ENCODE measurements at places on chromosomes 11 and 22.

DNA sequence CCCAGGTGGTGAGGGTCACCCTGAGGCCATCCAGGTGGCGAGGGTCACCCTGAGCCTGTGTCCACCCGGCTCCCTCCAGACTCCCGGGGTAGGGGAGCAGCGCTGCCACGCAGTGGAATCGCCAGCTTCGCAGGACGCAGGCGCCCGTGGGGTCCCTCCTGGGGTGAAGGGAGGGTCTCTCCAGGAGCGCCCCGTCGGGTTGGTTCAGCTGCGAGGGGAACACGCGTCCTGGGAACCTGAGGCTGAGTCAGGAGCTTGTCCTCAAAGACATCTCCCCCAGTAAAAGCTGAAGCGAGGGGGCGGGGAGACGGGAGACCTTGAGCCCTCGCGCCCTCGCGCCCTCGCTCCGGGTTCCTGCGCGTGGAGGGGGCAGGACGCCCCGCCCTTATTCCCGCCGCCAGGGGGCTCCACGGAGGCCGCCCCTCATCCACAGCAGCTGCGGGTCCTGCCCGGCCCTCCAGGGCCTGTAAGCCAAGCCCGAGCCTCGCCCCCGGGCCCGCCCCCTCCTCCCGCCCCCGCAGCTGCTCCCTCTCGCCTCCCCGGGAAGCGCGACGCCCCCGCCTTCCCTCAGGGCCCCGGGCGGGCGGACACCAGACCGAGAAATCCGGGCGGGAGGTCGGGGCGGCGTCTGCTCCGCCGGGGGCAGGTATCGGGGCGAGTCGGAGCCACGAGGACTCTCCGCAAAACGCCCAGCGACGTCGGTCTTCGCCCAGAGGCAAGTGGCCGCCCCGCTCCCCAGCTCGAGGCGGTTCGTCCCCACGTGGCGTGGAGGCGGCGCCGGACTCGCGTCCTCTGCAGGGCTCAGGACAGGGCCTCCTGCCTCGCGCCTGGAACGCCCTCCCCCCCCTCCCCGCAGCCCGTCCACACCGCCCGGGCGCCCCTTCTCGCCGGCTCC, 22.8 kb downstream of the PIM3 start:
- peak; percentile 47 for DNase-seq

DNA sequence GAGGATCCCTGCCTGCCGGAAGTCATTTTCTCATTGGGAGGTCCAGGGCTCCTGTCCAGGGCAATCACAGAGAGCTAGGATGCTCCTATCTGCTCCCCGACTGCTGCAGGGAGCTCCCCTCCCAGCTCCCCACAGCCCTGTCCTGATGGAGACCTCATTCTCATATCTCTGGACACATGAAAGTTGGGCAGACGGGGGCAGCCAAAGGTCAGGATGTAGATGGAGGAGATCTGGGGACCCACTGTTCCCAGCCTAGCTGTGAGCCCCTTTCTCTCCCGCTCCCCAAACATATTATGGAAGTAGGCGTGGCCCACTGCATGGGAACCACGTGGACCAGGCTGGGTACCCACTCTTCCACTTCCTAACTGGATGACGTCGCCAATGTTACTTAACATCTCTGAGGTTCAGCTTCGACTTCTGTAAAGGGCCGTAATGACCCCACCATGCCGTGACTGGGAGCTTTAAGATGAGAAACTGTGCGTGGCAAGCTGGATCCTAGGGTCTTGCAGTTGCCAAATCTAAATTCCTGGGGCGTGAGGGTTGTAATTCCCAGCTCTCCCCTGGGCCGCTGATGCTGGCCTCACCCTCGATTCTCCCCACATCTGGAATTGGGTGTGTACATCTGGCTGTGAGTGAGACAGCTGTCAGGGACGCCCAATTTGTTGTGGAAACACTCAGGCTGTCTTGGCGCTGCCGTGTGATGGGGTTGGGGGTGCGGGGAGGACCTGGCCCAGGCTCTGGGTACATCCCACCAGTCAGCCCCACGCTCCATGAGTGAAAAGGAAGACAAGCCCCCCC, 1.8 kb downstream of the CDC42EP2 start:
- no peak for DNase-seq

DNA sequence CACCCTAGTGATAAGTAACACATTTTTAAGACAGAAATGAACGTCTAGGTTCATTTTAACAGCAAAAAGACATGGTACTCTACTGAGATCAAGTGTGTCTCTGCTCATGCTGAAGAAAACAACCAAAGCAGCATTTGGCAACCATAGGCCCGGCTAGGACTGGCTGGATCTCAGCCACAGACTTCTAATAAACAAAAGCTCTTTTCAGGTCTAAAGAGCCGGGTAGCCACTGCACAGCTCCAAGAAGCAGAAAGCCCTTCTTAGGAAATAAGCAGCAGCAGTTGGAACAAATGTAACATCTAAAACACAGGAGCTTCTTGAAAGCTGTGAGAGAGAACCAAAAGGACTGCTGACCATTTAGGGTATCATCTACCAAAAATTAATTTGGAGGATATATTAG, 37.6 kb downstream of the PITPNB start:
- no peak for DNase-seq

DNA sequence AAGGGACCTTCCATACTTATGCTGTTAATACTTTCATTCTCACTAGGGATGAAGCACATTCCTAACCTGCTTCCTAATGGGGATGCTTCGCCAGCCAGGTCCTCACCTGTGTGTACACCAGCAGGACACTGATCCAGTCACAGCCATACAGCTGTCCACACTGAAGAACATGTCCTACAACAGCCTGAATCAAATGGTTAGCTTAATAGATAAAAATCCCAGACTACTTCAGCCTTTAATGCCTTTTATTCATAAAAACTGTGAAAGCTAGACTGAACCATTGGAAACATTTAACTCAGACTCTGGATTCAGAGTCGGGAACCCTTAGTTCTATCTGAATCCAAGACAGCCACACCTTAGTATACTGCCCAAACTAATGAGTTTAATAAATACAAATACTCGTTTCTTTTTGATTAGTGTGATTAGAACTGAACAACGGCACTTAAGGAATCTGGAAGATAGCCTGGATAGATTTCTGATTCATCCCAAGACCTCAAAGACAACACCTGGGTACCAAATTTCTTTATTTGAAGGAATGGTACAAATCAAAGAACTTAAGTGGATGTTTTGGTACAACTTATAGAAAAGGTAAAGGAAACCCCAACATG, 3.3 kb downstream of the FTH1 start:
- DNase-seq, result no peak

- DNase-seq, result no peak
Observed at GRCh38 chr22:34354071-34354817, 434.0 kb upstream of the LARGE1 start.

DNA sequence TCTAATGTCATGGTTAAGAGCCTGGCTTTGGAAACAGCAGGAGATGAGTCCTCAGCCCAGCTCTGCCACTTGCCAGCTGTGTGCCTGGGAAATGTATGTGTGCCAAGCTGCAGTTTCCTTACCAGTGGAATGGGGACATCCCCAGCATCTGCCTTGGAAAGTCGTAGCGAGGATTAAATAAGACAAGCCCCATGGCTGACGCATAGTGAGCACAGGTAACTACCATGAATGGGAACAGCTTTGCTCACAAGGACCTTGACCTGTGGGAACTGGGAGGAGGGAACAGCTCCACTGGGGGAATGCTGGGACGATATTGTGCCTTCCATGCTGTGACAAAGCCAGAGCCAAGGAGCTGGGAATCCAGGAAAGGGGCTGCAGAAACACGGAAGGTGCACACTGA, 2.6 kb upstream of the DSCAML1 start:
- DNase-seq, result no peak

DNA sequence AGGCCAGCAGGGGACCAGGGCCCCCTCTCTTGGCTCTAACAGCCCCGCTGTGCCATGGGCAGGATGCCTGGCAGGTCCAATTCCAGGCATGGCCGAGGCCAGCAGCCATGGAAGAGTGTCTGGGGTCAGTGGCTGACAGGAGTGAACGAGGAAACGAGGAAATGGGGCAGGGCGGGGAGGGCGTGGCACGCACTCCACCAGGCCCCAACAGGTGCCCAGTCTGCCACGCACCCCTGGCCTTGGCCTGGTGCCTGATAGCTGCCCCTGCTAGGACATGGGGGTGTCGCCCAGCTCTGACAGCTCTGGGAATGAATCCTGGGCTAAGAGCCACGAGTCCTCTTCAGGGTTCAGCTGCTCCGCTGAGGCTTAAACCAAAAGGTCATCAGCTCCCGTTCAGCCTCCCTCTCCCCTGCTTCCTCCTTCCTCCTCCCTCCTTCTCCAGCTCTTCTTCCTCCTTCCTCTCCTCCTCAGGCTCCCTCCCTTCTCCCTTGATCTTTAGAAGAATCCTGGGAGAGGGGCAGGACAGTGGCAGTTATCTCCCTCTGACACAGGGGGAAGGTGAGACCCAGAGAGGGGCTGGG, 11.5 kb upstream of the TBC1D22A start:
- no peak for DNase-seq

DNA sequence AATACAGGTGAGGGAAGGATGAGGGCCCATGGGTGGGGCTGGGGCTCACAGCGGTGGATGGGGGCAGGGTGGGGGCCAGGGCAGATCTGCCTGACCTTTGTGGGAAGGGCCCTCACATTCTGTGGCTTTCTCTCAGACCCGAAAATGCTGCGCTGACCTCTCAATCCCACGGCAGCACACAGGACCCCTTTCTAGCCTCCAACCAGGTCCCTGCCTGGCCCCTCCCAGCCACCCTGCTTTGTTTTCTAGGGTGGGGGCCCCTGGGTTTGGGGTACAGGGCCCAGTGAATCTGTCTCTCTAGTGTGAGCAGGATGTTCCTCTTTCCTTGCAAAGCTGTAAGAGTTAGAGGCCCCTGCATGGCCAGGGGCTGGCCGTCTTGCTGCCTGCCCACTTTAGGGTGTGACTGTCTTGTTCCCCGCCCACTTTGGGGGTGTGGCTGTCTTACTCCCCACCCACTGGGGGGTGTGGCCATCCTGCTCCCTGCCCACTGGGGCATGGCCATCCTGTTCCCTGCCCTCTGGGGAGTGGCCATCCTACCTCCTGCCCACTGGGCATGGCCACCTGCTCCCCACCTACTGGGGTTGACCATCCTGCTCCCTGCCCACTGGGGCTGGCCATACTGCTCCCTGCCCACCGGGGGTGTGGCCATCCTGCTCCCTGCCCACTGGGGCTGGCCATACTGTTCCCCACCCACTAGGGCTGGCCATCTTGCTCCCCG, 11.5 kb downstream of the PARVG start:
- no peak for DNase-seq

DNA sequence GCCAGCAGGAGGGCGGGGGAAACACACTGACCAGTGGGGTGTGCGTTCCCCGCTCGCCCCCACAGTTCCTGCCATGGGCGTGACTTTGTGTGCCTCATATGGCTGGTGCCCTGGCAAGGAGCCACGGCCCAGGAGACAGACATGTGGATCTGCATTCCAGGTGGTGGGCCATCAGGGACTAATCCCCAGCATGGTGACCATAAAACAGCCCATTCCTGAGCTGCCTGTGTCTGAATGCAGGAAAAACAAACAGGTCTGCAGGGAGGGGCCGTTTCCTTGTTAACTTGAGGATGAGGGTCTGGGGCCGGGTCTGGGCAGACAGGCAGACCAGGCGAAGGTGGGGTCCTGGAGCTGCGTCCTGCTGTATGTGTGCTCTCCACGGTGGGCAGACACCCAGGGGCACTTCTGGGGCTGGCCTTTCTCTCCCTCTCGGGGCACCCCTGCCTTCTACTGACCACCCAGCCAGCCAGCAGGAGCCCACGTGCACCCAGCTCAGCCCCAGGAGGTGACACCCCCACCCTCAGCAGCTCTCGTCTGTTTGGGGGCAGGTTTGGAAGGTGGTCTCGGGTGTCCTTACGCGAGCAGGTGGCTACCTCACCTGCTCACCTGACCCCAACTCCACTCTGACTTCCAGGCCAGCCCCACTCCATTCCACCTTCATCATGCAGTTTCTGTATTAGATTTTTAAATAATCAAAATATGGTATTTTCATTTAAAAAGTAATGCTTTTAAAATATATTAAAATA, 120.3 kb downstream of the KCNQ1OT1 start:
- DNase-seq, result no peak

DNA sequence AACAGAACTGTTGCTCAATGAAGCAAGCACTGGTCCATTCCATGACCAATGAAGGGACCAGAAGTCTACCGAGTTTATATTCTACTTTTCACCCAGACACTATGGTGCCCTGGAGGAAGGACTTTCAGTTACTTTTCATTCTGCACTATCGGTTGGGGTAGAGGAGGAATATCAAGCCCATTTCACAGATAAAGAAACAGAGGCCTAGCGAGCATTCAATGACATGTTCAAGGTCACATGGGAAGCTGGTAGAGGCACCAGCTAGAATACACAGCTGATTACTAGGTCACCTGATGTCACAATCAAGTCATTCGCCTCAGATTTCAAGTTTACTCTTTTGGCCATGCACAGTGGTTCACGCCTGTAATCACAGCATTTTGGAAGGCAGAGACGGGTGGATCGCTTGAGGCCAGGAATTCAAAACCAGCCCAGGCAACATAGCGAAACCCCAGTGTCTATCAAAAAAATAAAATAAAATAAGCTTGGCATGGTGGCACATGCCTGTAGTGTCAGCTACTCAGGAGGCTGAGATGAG, 17.6 kb upstream of the PRG2 start:
- no peak for DNase-seq

DNA sequence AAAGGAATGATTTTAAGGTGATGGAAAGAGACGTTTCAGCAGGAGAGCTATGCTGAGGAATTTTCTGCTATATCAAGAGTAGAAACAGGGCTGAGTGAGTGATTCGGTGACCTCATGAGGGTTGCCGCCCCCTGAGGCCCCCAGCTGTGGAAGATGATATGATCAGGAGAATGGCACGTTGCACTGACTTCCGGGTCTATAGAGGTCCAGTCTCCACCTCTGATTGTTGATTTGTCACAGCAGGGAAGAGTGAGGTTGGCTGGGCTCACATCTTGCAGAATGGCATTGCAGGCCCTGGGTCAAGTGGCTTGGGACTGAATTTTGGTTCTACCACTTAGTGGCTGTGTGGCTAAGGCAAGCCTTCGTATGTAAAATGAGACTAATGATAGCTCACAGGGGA, 205.1 kb downstream of the SNX19 start:
- DNase-seq, result no peak

DNA sequence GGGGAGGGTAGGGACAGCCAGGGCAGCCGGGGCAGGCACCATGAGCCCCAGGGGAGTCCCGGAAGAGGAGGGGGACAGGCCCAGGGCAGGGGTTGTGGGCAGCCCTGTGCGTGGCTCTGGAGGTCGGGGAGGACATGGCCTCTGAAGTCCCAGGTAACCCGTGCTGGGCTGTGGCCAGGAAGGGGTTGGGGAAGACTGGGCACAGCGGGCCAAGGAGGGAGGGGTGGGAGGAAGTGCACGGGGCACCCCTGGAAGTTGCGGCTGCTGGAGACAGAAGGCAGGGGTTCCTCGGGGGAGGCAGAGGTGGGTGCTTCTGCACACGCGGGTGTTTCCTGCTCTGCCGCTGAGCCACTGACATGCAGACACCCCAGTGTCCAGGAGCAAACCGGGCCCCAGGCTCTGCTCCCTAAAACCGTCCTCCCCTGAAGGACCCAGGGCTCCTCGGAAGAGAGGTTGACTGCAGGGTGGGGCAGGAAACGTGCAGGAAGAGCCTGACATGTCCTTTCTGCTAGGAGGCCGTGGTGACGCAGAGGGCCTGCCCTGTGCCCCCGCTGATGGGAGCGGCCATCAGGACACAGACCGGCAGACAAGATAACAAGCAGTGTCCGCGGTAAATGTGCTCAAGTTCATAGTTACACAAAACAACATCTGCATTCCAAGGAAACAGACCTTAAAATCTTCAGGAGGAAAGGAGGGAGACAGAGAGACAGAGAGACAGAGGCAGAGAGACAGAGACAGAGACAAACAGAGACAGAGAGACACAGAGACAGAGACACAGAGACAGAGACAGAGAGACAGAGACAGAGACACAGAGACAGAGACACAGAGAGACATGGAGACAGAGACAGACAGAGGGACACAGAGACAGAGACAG, 5.7 kb downstream of the TNNI2 start:
- no peak for DNase-seq

GRCh38 chr11:88068848-88069554, 106.2 kb downstream of the RAB38 start:
- DNase-seq, result no peak
